ENCODE measurements at places on chromosomes 7 and 10. TPM values are rescaled to one million over a fixed set of nuclear protein-coding genes. Genes with fewer than 3 reads are reported as not detected.

GRID2IP gene
- total RNA-seq = 0.01 TPM

PLPP4 gene
- total RNA-seq = 0.14 TPM

ZNF862 gene
- 1.9 TPM for total RNA-seq

MEPCE gene
- 47.4 TPM for total RNA-seq

RASSF4 gene
- 1.7 TPM for total RNA-seq

GDF2 gene
- not detected for total RNA-seq

ASB10 gene
- not detected for total RNA-seq

NUTM2E gene
- total RNA-seq = 0.52 TPM

Data from A549 treated with CpdA at 1 μM for 4 hours (cell line).